ENCODE measurements at places on chromosomes 5 and 9. TPM values are rescaled to one million over a fixed set of nuclear protein-coding genes. Genes with fewer than 3 reads are reported as not detected.

DNA sequence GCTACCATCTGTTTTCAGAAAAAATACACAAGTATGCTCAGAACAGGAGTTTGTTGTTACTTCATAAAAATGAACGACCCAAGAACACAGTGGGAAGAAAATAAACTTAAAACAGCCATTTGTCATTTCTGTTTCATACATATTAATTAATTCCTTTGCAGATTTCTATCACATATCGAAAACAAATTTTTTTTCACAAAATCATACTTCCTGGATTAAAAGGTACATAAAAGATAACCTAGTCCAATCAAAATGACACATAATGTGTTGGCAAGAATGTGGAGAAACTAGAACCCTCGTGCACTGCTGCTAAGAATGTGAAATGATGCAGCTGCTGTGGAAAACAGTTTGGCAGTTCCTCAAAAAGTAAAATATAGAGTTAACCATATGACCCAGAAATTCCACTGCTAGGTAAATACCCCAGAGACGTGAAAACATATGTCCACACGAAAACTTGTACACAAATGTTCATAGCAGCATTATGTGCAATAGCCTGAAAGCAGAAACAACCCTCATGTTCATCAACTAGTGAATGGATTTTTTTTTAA lies 46.0 kb downstream of the MYO10 start:
- no peak for DNase-seq

DNA sequence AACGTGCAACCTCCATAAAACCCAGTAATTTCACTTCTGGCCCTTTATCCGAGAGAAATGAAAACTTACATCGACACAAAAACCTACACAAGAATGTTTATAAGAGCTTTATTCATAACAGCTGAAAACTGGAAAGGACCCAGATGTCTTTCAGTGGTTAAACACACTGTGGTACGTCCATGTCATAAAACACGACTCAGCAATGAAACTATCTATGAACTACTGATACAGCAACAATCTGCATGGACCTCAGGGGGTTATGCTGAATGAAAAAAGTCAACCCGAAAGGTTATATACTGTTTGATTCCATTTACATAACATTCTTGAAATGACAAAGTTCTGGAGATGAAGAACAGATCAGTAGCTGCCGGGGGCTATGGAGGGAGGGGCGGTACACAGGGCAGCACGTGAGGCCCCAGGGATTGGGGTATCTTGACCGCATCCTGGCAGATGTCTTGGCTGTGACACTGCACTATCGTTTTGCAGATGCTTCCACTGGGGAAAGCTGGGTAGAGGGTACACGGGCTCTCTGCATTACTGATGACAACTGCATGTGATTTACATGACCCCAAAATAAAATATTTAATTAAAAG lies 4.1 kb downstream of the CCDC127 start:
- DNase-seq: no peak

DNA sequence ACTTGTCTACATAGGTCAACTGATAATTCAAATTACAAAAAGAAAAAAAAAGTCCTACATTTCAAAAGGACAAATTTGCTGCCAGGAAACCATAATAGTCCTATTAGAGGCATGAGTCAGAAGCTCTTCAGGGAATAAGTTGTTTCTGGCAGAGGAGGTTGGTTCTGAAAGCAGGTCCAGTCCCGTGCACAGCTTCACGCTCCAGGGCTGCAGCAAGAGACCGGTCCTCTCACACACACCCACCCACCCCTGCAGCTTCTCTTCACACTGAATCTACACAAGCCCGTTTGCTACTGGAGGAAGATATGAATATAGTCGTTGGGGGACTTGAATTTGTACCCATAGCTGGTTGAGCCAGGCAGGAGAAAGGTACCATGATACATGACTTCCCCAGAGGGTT lies 36.9 kb upstream of the SLC1A3 start:
- DNase-seq: no peak

- DNase-seq: no peak
Measured at GRCh38 chr5:14915291-14915952, 43.8 kb upstream of the ANKH start.

Gene DOCK2
- total RNA-seq: 108 TPM

Gene PCDHB3
- 1.5 TPM for total RNA-seq

GRCh38 chr5:36301858-36302603 lies at the start of gene RANBP3L:
RANBP3L (minus strand) TSS chr5:36301902; CDS start chr5:36301416, 486 bp downstream.
- DNase-seq: no peak

DNA sequence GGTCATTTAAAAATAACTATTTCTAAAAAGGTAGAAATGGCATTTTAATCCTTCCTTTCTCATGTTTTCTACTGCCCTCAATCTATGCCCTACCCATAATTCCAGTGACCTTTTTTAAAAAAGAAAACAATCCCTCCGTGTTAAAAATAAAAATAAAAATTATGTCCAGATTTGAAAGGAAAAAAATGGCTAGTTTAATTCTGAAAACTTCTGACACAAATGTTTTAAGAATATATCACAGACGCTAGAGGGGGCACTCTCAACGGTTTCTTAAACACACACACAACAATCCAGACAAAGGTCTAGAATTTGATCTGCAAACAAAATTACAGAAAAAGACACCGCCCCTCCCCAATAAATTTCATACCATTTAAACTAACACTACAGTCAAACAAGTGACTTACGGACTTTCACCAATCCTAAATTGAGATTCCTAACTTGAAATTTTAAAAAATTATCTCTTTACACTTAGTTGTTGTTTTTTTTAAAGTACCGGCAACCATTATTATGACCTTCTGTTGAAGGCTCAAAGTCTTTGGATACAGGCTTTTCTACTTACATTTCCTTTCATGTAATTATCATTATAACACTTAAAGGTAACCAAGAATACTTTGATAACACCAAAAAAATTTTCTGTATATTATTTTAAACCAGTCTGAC lies 38.2 kb downstream of the CLINT1 start:
- no peak for DNase-seq

DNA sequence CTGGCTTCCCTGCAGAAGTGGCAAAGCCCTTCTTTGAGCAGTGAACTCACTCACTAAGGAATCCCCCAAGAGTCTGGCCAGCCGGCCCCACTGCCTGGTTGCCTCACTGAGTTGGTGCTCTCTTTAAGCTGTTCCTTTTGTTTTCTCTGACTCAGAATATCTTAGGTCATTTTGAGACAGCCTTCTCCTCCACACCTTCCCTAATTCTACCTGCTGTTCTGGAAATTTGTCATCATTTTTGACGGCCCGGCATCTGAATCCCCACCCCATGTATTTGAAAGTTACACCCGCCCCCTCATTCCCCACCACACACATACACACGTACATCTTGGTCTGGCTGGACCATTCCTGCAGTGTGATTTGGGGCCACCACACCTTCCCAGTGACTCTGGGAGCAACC lies 41.8 kb downstream of the FGF1 start:
- DNase-seq: no peak

Measured in lower lobe of right lung (tissue), 2 donors.